NCI-H460 (cell line): ENCODE measurements at places on chromosomes 3 and 15. TPM values are rescaled to one million over a fixed set of nuclear protein-coding genes. Genes with fewer than 3 reads are reported as not detected.

GRCh38 chr3:66620296-66620695, 119.5 kb upstream of the LRIG1 start:
- DNase-seq = no peak

DNA sequence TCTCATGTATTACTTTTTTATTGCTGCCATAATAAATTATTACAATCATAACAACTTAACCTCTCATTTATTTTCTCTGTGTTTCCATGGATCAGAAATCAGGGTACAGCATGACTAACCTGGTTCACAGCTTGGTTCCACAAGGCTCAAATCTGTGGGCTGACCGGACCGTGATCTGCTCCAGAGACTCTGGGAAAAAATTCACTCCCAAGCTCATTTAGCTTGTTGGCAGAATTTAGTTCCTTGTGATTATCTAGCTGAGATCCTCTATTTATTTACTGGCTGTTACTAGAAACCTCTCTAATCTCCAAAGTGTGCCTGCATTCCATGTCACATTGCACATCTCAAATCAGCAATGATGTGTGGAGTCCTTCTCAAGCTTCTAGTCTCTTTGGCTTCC, 386.6 kb downstream of the DIPK2A start:
- DNase-seq = no peak

DNA sequence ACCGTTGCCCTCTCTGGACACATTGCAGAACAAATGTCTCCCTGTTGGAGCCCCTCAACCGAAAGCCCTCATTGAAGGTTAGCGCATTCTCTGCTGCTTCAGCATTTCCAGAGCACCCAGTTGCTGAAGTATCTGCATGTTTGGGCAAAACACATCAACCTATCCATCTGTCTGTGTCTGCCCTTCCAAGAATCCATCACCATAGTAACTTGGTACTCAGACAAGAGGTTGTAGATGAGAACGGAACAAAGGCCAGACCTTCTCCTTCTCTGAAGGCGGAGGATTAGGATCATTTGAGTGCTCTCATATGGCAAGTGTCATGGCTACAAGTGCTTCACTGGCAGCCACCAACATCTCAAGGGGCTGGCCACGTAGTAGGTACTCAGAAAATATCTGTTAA, 23.1 kb upstream of the RHO start:
- DNase-seq = no peak

- DNase-seq = no peak
Observed at GRCh38 chr3:59654123-59654479, 604.3 kb upstream of the CFAP20DC start.

GOLGA8N gene
- 2.7 and 4.0 TPM in 2 replicates for total RNA-seq

DNA sequence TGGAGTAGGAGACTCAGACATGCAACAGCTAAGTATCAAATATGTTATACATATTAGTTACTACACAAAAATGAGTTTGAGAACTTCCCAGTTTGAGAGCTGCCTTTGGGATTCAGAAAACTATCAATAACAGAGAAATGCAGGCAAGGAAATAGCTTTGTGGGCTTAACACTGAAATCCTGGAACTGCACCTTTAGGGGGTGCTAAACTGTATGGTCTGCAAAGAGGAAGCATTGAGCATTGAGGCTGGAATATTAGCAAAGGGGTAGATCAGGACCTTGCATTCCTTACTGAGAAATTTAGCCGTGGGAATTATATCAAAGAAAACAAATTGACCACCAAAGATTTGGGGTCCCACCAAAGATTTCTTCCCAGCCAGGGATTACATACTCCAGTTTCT, 580.0 kb downstream of the ZNF385D start:
- no peak for DNase-seq

DNA sequence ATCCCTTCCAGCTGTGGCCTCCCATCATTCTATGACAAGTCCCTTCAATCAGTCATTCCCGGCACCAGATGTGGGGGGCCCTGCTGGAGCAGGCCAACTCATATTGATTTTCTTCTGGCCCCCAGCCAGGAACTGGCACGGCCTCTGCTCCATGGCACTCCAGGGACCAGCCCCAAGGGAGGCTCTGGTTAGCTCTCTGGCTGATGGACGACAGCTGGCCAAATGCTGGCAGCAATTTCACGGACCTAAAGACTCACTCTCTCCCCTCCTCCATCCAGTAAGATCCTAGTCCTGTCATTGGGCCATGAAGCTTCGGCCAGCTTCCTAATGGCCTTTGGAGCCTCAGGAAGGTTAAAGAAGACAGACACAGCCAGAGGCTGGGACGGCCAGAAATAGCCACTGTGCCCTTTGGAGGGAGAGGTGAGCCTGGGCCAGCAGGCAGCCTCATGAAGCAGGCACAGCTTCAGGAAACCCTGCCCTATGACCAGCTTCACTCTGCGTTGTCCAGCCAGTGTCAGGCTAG, 131.0 kb downstream of the MEX3B start:
- DNase-seq = no peak

C3orf62 gene
- 0.57 and 0.84 TPM in 2 replicates for total RNA-seq

DNA sequence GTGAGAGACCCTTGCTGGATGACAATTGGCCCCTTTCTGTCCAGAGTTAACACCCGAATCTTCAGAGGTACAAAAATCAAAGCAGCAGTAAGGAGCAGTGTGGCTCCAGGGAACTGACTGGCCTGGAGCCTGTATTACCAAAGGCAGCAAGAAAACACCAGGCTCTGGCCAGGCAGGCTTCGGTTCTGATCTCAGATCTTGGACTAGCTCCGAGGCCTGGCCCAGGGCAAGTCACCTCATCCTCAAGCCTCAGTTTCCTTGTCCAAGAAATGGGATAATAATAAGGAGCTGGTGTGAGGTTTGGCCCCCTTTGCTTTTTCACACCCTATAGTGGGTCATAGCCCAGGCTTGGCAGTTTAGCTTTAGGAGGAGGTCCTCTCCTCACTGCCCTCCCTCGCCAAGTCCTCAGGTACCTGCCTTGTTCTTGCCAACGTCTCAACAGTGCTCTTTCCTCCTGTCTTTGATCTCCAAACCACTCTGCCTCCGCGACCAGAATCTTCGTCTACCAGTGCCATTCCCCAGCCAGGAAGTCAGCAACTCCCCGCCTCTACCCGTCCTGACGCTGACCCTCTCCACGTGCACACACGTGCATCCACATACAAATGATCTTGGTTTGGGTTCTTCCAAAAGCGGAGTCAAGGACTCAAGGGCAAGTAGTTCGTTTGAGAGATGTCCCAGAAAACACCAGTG, 82.6 kb upstream of the TLE3 start:
- no peak for DNase-seq

- DNase-seq = no peak
Observed at GRCh38 chr15:47678040-47678439, 39.3 kb upstream of the SEMA6D start.

MYEF2 gene
- 11.5 and 24.9 TPM in 2 replicates for total RNA-seq

DNA sequence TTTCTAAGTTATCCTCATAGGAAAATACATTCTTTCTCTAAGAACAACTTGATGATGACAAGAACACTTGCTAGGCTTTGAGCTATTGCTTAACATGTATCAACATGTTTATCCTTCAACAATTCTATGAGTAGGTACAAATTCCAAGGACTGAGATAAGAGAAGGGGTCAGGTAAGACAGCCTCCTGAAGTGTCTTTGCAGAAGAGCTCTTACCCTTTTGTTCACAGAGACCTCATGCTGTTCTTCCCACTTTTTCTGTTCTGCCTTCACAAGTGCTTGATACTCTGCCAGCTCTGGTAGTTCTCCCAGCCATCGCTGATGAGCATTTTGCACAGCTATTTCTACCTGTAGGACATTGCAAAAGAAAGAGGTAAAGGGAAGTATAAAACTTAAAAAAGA, 50.9 kb downstream of the CEP152 start:
- DNase-seq = no peak

SAMMSON gene
- total RNA-seq = 0.22 TPM in 1 of 2 replicates, not detected in the other

DNA sequence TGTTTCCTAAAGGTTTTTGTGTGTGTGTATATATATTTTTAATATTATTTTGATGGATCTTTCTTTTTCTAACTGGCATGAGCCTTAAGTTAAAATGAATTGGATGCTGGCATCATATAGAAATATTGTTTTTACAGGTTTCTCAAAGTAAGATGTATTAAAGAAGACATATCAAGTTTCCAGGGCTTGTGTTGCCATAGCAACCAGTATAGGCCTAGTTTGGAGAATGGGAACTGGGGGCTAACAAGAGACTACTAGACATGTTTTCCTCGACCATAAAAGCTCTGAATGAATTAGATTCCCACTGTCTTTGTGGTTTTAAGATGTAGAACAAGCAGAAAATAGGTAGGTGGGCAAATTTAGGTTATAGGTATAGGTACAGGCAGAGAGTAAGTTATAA, 771.4 kb downstream of the TUSC7 start:
- DNase-seq = no peak

CP gene
- 6.2 TPM in 2 replicates for total RNA-seq

FBN1 gene
- 9.3 and 9.9 TPM in 2 replicates for total RNA-seq

- DNase-seq = no peak
Observed at GRCh38 chr15:90685591-90686434, 31.3 kb upstream of the BLM start.

EFCAB12 gene
- total RNA-seq = not detected in 2 replicates

DNA sequence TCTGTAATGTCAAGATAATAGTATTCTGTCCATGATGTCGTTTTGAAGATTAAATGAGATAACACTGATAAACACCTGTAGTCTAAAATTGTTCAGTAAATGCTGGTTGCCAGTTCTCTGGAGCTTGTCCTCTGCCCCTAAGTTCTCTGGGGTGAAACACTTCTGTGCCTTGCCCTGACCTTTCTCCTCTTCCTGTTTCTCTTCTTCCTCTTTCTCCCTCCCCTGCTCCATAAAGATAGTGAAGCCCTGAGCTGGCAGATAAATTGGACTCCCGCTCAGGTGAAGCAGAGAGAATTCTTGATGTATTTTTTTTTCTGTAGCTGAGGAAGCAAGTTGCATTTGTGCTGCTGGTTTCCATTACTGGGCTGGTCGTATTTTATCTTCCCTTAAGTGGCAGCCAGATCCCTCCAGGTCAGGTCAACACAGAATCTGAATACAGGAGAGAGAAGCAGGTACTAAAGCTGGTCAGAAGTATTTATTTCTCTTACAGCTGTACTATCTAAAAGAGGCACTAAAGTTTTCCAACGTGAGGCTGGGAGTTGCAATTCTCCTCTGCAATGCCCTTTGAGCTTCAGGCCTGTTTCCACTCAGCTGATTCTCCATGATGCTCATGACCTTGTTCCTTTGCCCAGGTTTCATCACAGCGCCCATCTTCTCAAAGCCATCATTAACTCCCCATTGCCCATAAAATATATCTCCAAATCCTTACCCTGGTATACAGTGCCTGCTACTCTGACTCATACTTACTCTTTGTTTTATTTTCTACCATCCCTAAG, 319.3 kb upstream of the CFAP20DC start:
- DNase-seq = no peak

GRCh38 chr3:154766765-154767503, 313.2 kb upstream of the MME start:
- no peak for DNase-seq

DNA sequence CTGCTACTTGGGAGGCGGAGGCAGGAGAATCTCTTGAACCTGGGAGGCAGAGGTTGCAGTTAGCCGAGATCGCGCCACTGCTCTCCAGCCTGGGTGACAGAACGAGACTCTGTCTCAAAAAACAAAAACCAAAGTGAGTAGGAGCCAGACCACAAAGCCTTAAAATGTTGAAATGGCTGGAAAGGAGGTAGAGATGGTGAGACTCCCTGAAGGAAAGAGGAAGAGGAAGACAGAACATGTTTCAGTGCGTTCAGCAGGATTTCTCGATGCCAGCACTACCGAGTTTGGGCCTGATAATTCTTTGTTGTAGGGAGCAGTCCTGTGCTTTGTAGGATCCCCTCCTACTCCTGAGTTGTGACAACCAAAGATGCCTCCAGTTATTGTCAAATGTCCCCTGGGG, 189.9 kb downstream of the AKAP13 start:
- no peak for DNase-seq

ACTRT3 gene
- total RNA-seq = 0.26 and 0.67 TPM in 2 replicates

CHDH gene
- total RNA-seq = 0.57 and 1.2 TPM in 2 replicates

DNA sequence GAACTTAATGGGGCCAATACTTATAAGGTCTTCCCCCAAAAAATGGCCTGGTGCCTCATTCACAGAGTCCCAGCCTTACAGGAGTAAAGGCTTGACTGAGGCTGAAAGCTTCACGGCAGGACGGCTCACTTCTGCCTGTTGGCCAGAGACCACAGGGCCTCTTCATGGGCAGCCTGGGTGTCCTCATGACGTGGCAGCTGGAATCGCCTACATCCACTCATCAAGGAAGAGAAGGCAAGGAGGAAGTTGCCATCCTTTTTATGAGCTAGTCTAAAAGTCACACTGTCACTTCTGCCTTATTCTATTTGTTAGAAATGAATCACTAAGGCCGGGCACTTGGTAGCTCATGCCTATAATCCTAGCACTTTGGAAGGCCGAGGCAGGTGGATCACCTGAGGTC, 89.3 kb upstream of the DGKG start:
- DNase-seq = no peak
